ENCODE measurements at places on chromosomes 1 and 21.

- ATAC-seq, result no peak
These were observed 142.9 kb downstream of the GLUL start for GRCh38 chr1:182248721-182249120.

DNA sequence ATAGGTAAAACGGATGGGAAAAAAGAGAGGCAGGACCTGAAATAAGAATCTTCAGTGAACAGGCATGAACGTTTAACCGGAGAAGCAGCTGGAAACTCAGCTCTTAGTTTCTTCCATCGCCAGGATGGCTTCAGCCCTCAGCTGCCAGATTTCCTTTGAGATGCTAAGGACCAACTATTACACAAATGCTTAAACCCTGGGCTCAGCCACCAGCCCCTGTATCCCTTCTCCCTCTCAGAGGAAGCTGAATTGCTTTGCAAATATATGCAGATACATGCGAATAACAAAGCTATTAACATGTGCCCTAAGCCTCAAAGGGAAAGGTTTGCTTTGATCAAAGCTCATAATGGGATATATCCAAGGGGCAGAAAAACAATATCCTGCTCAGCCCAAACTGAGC is 515.1 kb downstream of the OMA1 start:
- no peak for ATAC-seq

DNA sequence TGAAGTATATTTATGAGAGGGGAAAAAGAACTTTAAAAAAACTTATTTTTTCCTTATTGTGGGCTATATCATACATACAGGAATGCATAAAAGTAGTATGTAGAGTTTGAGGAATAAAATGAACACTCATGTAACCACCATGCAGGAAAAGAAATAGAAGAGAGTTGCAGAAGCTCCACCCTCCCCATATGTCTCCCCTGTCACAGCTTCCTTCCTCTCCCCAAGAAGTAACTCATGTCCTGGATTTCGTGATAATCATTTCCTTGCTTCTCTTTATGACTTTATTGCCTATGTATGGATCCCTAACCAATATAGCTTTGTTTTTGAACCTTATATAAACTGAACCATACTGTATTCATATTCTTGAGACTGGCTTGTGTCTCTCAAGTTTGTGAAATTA is 126.4 kb downstream of the ZZZ3 start:
- ATAC-seq, result no peak

DNA sequence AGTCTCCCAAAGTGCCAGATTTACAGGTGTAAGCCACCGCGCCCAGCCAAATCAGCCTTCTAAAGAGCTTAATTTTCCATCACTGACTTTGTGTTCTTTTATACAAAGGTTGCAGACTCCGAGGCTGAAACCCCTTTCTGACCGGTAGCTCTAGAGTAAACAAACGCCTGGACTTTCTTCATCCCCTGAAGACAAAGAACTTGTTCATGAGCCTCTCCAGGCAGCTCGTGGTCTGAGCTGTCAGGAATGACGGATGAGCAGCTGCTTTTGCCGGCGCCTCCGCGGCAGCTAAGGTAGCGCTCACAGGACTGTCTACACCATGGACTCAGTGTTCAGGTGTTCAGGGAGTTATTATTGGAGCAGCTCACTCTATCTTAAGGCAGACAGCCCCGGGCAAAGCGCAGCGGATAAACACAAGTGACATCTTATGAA is 128.5 kb upstream of the ERRFI1 start:
- no peak for ATAC-seq

GRCh38 chr1:19547814-19548213 is 62.5 kb upstream of the CAPZB start:
- no peak for ATAC-seq

GRCh38 chr1:183804916-183805841 is at the start of gene RGL1:
TSS of gene RGL1 (plus strand) at chr1:183805120. CDS start at chr1:183805298, 178 bp downstream.
- peak; percentile 62 for ATAC-seq

DNA sequence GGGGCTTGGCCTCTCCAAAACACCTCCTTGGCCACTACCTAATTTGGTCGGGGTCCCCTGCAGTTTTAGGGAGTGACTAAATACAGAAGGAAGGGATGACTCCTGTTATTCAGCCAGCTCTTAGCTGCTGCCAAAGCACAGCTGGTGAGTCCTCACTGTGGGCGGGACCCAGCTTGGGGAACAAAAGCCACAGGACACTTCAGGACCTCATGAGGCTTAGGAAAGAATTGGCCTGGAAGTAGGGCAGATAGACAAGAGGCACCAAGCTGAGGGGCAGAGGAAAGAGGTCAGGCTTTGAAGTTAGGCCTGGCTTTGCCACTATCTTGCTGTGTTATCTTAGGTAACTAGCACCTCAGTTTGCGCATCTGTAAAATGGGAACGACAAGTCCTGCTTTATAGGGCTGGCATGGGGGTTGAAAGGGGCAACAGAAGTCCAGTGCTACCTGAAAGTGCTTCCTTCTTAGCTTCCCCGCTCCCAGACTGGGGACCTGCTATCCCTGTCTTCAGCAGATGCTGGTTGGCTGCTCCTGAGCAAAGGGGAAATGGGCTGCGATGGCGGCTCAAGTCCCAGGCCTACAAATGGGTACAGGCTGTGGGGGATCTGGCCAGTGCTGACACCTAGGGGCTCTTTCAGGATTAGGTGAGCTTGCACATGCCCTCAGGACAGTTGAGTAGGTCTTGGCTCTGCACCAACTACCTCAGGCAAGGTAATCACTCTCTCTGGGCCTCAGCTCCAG is 15.7 kb downstream of the IFI6 start:
- no peak for ATAC-seq

All from activated CD4-positive, CD25-positive, alpha-beta regulatory T cell treated with anti-CD3 and anti-CD28 coated beads, Interleukin-2, amount 50 U/mL, for 24 hours (primary cell).